RPMI8226 (cell line): ENCODE measurements at places on chromosomes 11 and 22.
A peak's percentile ranks its signal among the peaks of the same experiment; 100 is the strongest.

DNA sequence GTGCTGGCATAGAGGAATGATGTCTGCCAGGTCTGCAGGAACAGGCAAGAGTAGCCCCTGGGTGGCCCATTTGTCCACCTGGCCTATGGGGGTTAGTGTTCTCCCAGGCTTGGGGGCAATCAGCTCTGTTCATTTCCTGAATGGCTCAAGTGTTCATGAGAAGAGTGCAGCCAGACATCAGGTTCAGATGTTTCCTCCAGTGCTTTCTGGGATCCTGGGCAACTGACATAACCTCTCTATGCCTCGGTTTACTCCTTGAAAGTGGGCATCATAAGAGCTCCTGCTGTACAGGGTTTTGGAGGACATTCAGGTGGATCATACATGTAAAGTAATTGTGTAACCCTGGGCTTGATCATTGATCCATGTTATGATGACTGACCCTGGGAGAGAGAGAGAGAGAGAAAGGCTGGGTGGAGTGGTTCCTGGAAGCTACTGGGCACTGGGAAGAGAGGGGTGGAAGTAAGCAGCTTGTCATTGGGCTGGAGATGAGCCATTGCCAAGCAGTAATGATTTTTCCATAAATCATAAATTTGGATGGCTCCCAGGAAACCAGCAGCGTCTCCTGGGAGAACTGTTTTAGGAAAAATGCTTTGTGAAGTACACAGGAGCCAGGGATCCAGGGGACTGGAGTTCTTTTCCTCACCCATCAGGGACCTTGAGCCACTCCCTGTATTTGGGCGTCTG is 30.2 kb upstream of the ACCSL start:
- no peak for DNase-seq

- DNase-seq: no peak
These were observed 232.2 kb downstream of the DDX10 start for GRCh38 chr11:108897071-108897481.

GRCh38 chr22:43555561-43556515 is 144.0 kb downstream of the MPPED1 start:
- DNase-seq: no peak

GRCh38 chr11:24859801-24860300 is 363.0 kb downstream of the LUZP2 start:
- no peak for DNase-seq

- no peak for DNase-seq
These were observed 10.1 kb downstream of the RAC2 start for GRCh38 chr22:37233751-37234631.

GRCh38 chr22:36417281-36417686 is 29.5 kb upstream of the MYH9 start:
- DNase-seq: peak; percentile 96

DNA sequence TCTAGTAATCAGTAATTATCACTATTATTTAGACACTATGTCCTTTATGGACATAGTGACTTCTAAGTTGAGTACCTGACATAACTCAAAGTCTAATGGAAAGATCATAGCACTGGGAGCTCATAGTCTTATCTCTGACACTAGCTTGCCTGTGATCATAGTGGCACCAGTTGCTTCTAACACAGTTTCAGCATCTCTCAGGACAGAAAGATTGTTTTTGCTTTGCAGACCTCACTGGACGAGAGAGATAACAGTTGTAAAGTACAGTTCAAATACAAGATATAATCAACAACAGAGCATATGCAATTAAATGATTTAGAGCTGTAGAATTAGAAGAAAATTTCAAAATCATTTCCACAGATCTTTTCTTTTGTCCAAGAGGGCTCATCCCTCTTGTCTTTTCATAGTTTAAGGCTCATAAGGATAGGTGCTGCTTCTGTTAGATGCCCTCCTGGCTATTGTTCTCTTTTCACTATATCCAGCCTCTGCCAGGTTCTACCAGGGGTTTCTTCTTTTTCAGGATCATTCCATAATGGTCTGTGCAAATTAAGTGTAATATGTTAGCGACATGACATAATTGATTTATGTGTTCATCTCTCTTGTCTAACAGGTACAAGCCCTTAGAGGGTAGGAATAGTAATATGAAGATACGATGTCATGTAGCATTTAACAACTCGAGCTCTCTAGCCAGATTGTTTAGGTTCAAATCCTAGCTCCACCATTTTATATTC is 1175.4 kb upstream of the TENM4 start:
- DNase-seq: no peak

DNA sequence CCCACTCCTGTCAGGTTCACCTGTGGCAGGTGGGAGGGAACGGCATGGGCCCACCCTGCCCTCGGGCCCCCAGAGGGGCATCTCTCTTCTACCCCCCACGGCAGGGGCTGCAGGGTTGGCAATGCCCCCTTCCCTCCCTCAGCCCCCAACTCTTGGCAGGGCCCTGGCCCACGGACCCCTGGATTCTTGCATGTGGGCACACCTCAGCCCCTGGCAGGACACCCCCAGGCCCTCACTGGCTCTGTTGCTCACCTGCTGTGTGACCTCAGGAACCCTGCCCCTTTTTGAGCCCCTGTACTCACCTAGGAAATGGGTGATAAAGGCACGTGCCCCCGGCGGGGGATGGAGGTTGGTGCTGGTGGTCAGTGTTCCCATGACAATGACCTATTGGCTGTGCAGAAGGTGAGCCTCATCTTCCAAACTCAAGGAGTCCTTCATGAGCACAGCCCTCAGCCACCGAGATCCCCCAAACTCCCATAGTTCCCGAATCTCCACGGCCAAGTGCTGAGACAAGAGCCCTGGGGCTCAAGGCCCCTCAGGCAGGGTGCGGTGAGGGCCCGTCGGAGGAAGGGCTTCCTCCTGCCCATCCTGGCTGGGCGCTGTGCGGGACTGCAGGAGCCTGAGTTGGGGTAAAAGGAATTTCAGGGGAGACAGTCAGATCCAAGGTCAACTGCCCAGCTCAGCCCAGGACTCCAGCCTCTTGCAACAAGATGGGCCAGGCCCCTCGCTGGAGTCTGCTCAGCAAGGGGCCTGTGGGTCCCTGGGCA is 198.2 kb downstream of the IGLL1 start:
- no peak for DNase-seq

GRCh38 chr11:66840317-66841091 is 2.7 kb upstream of the RCE1 start:
- no peak for DNase-seq

DNA sequence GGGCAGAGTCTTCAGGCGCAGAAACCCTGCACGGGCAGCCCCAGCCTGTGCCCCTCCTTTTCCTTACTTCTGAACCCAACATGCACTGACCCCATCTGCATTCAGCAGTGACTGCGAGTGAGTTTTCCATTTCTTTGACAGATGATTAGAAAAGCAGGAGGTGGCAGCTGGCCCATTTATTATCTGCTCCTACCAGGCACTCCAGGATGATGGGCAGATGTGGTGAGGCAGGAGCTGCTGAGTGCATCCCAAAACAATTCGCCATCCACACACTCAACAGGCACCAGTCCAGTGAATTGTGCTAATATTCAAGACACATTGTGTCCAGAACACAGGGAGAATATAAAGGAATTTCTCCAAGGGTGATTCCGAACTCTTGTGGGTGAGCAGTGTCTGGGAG is 208.5 kb downstream of the TENM4 start:
- DNase-seq: no peak

GRCh38 chr22:40857309-40857855 is 434 bp downstream of the XPNPEP3 start:
- no peak for DNase-seq

DNA sequence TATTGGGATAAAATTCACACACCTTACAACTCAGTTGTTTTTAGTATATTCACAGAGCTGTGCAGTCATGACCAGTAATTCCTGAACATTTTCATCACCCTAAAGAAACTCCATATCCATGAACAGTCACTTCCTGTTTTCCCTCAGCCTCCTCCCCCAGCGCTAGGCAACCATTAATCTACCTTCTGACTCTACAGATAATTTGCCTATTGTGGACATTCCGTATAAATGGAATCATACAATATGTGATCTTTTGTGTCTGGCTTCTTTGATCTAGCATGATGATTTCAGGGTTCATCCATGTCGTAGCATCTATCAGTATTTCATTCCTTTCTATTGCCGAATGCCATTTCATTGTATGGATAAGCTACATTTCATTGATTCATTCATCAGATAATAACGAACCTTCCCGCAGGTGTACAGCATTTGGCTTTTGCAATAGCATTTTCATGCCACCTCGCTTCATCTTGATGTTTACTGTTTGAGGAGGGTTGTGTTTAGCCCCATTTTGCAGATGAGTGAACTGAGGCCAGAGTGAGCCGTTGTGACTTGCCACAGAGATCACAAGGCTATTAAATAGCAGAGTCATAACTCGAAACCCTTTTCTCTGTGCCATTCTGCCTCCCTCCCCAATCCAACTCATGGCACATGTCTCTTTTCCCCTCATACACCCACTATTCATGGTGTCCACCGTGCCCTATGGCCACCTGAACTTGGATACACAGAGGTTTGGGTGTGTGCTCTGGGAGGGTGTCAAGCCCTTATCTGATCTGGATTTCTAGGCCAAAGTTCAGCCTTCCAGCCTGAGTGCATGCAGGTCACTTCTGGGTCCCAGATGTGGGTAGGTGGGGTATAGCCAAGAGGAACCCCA is 11.1 kb upstream of the MYH9 start:
- no peak for DNase-seq

DNA sequence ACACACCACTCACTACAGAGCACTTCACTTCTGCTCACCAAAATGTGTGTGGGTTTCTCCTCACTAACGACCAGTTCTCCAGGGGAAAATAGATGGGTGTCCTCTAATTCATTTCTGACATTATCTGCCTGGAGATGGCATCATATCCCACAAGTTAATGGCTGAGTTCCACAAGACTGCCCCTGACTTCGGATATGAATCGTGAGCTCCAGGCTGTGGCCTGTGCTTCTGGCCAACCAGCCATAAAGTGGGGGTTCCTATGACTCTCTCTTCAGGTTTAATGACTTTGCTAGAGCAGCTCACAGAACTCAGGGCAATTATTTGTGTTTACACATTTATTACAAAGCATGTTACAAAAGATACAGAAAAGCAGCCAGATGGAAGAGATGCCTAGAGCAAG is 113.0 kb upstream of the SYT13 start:
- DNase-seq: no peak

DNA sequence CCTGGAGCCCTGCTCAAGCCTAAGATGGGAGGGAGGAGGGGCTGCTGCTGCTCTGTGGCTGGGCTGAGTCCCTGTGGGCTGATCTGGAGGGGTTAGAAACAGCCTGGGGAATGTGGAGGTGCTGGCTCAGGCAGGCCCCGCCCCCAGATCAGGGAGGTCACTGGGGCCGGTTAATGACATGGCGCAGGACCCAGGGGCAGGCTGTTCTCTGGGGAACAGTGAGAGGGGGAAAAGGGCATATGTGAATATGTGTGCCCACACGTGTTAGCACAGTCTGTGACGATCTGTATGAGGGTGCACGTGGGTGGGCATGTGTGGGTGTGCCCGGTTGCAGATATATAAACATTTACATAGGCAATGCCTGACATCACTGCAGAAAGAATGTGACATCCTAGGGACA is 143.5 kb downstream of the MIAT start:
- no peak for DNase-seq

DNA sequence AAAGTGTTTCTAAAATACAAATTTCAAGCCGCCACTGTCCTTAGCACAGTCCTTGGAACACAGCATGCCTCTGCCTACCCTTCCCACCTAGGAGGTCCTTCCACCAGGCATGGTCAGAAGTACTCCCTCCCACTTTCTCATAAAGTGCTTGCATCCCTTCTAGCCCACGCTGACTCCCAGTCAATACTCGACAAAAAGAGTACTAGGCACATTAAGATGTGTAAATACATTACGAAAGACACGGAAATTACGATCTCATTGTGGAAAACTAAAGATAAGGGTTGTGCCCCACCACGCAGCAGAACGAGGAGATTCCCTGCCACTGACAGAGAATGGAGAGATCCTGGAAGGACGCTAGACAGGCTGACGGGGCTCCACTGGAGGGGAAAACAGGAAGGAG is 13.5 kb downstream of the CHKA start:
- no peak for DNase-seq

DNA sequence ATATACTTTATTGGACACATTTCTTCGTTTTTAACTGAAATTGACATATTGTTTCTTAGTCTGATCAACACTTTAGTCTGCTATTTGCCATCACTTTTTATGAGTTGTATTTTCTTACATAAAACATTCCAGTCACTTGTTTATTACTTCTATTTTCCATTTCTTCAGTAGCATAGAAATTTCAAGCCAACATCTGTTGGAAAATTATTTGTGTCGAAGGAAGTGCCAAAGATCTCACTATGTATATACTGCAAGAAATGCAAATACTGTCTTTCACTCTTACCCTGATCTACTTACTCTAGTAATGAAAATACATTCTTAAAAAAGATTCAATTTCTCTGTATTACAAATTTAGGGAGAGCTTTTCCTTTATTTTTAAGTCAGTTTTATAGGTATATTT is 105.9 kb downstream of the SLC17A6 start:
- DNase-seq: no peak

DNA sequence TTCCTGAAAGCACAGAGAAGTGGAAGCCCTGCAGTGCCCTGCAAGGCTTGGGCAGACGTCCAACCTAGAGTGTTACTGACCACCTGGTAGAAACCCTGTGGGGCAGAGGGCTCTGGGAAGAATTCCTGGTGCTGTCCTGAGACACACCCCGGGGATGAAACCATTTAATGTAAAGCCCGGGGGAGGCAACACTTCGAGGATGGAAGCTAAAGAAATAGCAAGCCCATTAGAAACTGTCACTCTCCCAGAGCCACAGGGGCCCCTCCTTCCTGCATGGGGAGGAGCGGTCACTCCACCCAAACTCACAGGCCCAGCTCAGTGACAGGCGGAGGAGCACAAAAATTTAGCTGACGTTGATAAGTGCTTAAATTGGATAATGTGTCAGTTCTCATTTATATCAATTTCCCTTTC is 57.6 kb downstream of the NRXN2 start:
- peak; percentile 69 for DNase-seq

DNA sequence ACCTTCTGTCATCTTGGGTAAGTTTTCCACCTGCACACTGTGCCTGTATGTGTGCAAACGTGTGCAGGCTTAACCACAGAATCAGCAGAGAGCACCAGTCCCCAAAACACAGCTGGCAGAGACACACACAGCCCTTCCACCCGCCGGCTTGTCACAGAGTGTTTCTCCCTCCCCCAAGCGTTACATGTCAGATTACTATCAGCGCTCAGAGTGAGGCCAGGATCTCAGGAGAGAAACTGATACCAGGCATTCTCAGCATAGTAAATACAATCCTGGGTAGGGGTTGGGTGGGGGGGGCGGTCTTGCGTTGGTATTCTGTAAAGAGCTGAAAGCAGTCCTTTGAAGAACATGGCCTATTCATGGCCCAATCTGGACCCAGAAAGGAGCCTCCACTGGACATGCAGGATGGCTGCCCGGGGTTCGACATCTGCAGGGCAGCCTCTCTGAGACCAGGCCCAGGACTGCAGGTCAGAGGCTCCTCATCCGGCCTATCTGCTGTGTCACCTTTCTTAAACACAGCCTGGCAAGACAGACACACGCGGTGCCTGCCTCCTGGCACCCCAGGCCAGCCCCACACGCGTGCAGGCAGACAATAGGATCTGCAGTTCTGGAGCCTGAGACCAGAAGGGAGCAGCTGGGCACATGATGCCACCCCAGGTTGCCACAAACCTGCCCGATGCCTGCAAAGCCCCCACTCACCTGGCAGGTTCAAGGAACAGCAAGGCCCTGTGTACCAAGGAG is 1.7 kb downstream of the OSBPL5 start:
- peak; percentile 15 for DNase-seq

- DNase-seq: no peak
These were observed 14.4 kb upstream of the TBC1D10A start for GRCh38 chr22:30340911-30341685.
